BJ (cell line): ENCODE measurements at places on chromosomes 7 and 10.

DNA sequence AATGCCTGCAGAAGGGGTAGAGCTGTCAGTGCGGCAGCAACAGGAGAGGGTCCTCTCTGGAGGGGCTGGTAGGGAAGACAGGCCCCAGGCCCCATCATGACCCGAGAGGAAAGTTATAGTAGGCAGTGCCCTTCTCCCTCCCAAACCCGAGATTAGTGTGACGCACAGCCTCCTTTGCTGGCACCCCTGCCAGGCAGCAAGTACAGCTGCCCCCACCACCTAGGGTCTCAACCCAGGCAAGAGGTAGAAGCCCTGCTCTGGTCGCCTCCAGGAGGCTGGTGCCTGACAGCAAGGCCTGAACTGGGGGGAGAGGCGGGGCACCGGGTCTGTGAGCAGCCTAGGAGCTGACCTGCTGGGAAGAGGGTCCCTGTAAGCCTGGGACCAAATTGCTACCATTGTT lies 15.5 kb downstream of the LOXL4 start:
- DNase-seq = no peak

DNA sequence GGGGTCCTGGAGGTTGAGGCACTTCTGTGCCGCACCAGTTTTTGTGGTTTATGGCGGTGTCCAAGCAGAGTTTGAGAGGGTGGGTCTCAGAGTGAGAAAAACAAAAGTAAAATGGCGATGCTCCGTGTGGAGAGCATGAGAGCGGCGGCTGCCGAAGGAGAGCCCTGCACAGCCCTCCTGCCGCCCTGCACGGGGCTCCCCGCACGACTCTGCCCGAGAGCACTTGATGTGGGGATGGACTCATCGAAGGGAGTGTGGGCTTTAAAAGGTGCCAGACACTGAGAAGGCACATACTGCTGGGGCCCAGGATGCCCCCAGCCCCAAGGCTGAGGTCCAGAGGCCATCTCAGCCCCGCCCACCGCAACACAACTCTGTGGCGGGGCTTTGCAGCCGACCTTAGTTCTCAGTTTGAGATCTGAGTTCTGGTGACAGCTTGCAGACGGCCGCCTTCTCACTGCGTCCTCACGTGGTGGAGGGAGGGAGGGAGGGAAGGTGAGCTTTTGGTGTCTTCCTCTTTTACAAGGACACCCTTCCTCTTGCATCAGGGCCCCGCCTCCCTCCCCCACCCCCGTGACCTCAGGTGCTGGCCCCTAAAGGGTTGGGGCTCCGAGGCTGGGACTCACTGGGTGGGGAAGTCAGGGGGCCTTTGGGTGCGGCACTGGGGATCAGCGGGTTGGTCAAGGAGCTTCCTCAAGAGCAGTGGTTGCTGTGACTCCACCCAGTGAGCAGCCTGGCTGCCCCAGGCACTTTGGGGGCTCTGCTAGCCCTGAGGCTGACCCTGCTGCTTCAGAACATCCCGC lies 69.1 kb downstream of the NKX6-2 start:
- no peak for DNase-seq

GRCh38 chr7:19368491-19368925 lies 223.3 kb upstream of the FERD3L start:
- DNase-seq = no peak

DNA sequence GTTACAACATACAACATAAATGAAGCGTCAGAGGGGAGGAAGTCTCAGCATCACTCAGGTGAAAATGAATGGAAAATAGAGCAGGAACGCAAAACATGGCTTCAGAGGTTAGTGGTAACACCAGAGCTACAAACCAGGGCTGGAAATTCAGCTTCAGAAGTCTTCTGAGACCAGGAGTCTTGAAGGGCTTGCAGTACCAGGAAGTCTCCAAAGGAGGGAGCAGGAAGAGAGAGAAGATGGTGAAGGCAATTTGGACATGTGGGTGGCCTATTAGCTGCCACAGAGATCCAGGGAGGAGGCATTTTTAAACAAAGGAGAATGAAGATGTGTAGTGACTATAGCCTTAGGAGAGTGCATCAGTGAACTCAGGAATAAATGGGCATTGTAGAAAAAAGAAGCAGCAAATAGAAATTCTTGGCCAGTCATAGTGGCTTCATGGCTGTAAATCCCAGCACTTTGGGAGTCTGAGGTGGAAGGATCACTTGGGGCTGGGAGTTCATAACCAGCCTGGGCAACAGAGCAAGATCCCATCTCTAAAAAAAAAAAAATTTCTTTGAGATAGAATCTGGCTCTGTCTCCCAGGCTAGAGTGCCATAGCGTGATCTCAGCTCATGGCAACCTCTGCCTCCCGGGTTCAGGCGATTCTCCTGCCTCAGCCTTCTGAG lies 9.3 kb upstream of the TET1 start:
- no peak for DNase-seq

- no peak for DNase-seq
These were observed 30.6 kb downstream of the RPA3 start for GRCh38 chr7:7687800-7688199.

- peak; percentile 69 for DNase-seq
These were observed 15.1 kb upstream of the ATE1 start for GRCh38 chr10:121942749-121943416.

GRCh38 chr10:111973306-111973705 lies 210.3 kb downstream of the GPAM start:
- no peak for DNase-seq

GRCh38 chr10:53619671-53620070 lies 847.1 kb upstream of the MBL2 start:
- no peak for DNase-seq

DNA sequence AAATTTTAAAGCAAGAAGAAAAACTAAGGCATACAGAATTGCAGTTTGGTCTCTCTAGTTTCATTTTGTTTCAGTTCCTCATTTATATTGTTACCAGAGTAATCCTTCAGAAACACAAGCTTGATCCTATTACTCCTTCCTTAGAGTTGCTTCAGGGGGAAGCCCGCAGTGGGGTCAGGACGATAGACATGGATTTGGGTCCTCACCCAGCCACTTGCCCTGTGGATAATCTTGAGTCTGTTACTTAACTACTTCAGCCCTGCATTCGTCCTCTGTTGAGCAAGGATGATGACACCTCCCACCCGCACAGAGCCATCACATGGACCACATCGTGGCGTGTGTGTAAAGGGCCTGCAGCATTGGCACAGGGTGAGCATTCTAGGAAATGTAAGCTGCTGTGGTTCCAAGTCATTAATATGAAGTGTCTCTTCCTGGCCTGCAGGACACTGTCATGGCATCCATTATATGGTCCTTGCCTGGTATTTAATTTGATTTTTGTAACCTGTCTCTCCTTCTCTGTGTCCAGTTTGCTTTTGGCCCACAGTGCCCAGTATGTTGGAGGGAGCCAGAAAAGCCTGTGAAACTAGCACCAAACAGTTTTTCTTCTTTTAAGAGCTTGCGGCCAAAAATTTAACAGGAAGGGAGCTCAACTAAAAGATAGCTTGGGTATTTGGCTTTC lies 111.2 kb downstream of the EEPD1 start:
- no peak for DNase-seq

- DNase-seq = no peak
These were observed 199.2 kb upstream of the KMT2E start for GRCh38 chr7:104814671-104815400.

GRCh38 chr7:105027176-105027853 lies 13.3 kb downstream of the KMT2E start:
- DNase-seq = no peak
